ENCODE measurements at places on chromosomes 4 and X. TPM values are rescaled to one million over a fixed set of nuclear protein-coding genes. Genes with fewer than 3 reads are reported as not detected.

DNA sequence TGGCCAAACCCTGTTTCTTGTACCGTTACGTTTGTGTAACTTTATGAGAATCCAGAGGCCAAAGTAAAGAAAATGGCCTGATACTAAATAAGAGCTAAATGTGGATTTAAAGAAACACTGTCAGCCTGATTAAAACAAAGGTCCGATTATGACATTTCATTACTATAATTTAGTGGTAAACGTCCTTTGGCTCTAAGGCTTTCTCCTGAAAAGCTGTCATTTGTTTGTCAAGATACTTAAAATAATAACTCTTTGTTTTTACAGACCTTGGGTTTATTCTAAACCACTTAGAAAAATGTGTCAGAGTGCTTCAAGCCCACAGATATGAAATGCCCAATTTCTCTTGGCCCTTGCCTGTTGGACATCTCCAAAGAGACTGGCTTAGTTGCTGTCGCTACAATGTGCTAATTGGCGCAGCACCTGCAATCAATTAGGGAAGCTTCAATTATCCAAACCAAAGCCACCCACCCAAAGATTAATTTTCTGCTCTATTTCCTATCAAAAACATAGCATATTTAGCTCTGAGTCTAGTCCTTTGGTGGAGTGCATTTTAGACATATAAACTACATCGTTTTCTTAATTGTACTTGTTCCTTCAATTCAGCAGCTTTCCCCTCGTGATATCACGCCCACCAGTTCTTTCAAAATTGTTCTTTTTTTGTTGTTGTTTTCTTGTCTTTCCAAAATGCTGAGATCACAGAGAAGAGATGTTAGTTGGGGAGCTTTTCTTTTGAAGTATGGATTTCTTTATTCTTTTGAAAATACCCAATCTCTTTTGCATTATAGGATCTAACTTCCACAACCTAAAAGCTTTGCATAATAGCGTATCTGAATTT, 13.6 kb downstream of the SMIM20 start:
- DNase-seq = no peak

DNA sequence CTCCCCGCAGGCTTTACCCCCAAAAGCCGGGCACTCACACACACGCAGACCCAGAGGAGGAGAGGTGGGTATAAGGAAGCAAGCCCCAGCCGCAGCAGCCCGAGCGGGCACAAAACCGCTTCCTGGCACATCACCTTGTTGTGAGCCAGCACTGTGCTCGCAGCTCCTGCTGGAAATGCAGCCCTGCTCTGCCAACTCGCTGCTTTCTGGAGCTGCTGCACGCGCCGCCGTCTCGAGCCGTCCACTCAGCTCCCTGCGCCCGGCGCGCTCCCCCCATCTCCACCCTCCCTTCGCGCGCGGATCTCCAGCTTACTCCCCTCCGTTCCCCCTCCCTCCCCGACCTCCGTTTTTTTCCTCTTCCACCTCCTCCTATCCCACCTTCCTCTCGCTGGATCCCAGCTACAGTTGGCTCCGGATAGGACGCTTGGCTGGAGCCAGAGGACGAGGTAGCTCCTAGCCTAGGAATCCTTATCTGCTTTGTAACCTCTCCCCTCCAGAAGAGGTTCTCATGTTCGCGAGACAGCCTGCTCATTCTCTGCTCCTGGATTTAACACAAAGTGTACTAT, at the start of gene SPOCK3:
SPOCK3 (minus strand) TSS at position 179 of the 566 bp plus-strand sequence.
- peak; percentile 25 for DNase-seq

- DNase-seq = no peak
Measured at GRCh38 chr4:57157596-57158137, 47.5 kb upstream of the IGFBP7 start.

The CACNA1F gene
- 0.73 TPM for total RNA-seq
